ENCODE measurements at places on chromosomes 7 and 10. TPM values are rescaled to one million over a fixed set of nuclear protein-coding genes. Genes with fewer than 3 reads are reported as not detected.

DNA sequence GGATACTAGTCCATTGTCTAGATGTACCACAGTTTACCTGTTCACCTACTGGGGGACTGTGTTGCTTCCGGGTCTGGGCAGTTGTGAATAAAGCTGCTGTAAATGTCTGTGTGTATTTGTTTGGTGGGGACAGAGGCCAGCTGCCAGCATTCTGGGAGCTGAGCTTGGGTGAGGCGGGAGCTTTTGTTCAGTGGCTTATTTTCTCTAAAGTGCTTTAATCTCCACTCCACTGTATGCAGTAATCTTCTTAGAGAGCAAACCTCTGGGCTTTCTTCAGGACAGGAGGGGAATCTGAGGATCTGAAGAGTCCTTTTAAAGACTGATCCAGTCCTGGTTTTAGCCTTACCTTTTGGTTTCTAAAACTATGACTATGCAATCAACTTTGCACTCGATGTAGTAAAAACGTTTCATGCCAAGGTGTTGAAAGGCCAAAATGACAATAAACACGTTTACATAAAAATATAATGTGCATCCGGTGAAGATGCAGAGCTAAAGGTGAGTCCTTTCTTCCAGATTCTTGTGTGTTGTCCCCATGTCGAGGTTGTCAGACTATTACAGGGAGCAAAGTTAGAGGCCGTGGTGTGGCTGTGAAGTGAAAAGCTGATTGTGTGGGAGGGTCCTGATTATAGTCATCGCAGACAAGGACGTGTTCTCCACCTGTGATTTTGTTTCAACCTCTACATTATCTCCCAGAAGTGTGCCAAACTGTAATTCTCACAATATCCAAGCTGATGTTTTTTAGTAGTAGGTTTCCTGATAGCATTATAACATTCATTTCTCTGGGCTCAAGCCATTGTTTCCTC, 279.8 kb downstream of the CAMK1D start:
- DNase-seq, result no peak
- H3K36me3 ChIP-seq, result peaks cover 7% of the 10 kb centered on the region
- H3K27me3 ChIP-seq, result no peaks in the 10 kb centered on the region

GRCh38 chr10:4982764-4983226, 19.6 kb downstream of the AKR1C1 start:
- no peak overlapping the region for H3K27ac ChIP-seq
- no peak for DNase-seq
- no peaks in the 10 kb centered on the region for H3K4me1 ChIP-seq

GRCh38 chr10:4070184-4070583, 285.2 kb upstream of the KLF6 start:
- H3K36me3 ChIP-seq, result no peaks in the 10 kb centered on the region
- H3K4me1 ChIP-seq, result no peaks in the 10 kb centered on the region
- H3K27ac ChIP-seq, result no peak overlapping the region
- no peak for DNase-seq
- H3K4me3 ChIP-seq, result no peak overlapping the region
- peaks cover 5% of the 10 kb centered on the region for H3K27me3 ChIP-seq

GRCh38 chr10:101273741-101274140, 44.5 kb upstream of the LBX1 start:
- no peak for DNase-seq
- H3K27ac ChIP-seq, result no peak overlapping the region
- peaks cover 5% of the 10 kb centered on the region for H3K4me1 ChIP-seq

- H3K4me1 ChIP-seq, result no peaks in the 10 kb centered on the region
- peaks cover 3% of the 10 kb centered on the region for H3K36me3 ChIP-seq
- DNase-seq, result no peak
- H3K27ac ChIP-seq, result no peak overlapping the region
- peaks cover 11% of the 10 kb centered on the region for H3K27me3 ChIP-seq
- no peak overlapping the region for H3K4me3 ChIP-seq
Measured at GRCh38 chr7:106999023-106999422, 45.5 kb upstream of the PRKAR2B start.

MLXIPL gene
- not detected for polyA plus RNA-seq
